ENCODE measurements at places on chromosomes 16 and 17. TPM values are rescaled to one million over a fixed set of nuclear protein-coding genes. Genes with fewer than 3 reads are reported as not detected.

Gene MYH13
- total RNA-seq, result not detected

DNA sequence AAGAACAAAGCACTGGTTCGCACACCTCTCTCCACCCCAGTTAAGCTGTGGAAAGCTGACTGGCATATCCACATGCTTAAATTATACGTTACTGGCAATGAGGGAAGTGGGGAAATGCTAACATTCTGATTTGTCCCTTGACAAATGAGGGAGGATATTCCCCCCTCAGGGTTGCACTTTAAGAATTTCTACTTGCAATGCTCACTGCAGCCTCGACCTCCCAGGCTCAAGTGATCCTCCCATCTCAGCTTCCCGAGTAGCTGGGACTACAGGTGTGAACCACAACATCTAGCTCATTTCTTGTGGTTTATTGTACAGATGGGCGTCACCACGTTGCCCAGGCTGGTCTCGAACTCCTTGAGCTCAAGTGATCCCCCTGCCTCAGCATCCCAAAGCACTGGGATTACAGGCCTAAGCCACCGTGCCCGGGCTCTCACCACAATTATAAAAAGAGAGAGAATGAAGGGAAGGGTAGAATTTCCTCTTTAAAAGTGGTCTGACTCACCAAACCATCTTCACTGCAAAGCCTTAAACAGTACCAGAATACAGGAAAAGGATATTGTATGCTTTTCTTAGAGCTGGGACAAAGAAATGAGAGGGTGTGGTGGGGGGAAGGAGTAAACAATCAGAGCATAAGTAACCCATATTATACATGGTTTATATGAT is 38.9 kb downstream of the KANSL1 start:
- no peaks in the 10 kb centered on the region for H3K27me3 ChIP-seq
- H3K4me1 ChIP-seq, result peaks cover 75% of the 10 kb centered on the region
- no peak for DNase-seq
- no peaks in the 10 kb centered on the region for H3K36me3 ChIP-seq
- H3K27ac ChIP-seq, result peak overlapping the region; percentile 46

DNA sequence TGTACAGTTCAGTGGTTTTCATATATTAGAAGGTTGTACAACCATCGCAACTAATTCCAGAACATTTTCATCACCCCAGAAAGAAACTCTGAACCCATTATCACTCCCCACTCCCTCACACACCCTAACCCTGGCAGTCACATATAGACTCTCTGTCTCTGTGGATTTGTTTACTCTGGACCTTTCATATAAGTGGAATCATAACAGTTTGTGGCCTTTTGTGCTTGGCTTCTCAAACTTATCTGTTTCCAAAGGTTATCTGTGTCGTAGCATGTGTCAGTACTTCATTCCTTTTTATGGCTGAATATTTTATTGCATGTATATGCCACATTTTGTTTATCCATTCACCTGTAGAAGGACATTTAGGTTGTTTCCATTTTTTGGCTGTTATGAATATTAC is 12.4 kb downstream of the TENT4B start:
- H3K36me3 ChIP-seq, result no peaks in the 10 kb centered on the region
- H3K27me3 ChIP-seq, result no peaks in the 10 kb centered on the region
- H3K4me3 ChIP-seq, result no peak overlapping the region
- DNase-seq, result no peak
- peaks cover 20% of the 10 kb centered on the region for H3K4me1 ChIP-seq

DNA sequence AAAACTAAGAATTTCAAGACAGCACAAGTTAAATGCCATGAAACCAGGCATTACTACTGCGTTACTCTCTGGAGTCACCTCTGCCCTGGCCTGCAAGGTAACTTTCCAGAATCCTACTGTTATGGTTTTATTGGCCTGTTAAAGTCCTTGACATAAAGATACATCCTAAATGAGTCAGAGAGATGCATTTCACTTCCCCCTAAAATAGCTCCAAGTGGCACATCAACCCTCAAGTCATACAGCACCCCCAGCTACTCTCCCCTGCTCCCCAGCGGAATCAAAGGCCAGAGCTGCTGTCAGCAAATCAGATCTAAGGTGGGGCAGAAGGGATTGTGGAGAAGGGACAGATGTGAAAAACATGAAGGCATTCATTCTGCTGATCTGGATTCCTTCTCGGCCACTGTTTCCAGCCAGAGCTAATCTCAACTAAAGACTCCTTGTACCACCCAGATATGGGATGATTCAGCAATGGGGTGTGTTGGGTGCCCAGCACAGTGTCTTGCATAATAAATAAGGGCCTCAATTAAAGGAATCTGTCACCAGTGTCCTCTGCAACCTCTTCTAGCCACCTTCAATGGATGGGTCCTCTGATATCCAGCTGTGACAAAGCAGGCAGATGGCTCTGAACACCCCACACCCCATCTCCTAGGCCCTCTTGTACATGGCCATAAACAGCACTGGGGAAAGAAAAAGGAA is 8.5 kb upstream of the CCL1 start:
- 0 out of 2 replicates have a peak, but pooled peaks cover 2% of the 10 kb centered on the region for H3K27me3 ChIP-seq
- peaks cover 16% of the 10 kb centered on the region for H3K4me1 ChIP-seq
- DNase-seq, result no peak
- H3K36me3 ChIP-seq, result no peaks in the 10 kb centered on the region

DNA sequence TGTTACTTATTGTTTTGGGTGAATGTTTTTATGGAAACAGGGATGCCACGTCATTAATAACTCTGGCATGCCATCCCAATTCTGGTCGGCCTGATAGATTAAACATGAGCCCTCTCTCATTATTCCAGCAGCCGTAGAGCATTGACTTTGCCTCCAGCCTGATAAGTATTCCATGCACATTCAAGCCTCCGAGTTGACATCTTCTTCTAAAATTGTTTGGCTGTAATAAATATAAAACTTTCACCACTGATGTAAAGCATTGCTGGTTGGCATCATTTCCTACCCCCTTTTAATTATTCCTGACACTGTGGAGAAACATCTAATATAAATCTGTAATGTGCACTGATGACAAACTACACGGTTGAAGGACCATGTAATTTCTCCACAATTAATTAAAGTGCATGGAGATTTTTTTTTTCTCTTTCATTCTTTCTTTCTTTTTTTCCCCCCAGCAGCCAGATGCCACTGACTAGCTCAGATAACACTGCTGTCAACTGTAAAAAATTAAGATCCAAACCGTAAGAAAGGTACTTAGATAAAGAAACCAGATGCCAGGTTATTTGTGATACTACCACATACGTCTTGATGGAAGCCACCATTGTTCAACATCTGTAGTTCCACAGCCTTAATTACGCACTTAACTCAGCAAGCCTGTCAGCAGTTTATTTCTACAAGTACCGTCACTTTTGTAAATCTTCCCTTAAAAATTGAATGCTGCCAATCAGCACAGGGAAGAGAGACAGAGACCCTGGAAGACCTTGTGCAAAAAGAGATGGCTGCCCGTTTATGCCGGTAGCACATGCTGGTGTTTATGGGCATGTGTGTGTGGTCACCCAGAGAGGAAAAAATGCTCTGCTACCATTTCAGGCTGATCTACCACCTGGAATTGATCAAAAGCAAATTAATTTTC is 237.7 kb downstream of the IRX3 start:
- no peak for DNase-seq
- no peak overlapping the region for H3K4me3 ChIP-seq
- H3K27me3 ChIP-seq, result no peaks in the 10 kb centered on the region
- H3K4me1 ChIP-seq, result no peaks in the 10 kb centered on the region
- H3K27ac ChIP-seq, result peak overlapping the region; percentile 97

DNA sequence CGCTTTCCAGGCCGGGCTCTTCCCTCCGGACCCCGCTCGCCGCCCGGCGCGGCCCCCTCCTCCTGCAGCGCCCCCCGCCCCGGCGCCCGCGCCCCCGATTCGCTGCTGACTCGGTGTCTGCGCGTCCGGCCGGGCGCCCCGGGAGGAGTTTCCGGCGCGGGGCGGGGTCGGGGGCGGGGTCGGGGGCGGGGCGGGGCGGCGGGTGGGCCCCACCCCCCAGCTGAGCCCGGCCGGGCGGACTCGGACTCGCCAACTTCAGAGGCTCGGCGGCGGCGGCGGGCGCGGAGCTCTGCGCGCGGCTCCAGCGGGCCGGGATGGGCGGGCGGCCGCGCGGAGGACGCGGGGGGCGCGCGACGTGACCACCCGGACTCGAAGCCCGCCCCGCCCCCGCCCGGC is at the start of gene METRNL:
Gene METRNL, plus strand, starts transcription at position 258 of the 396 bp plus-strand sequence. CDS start 207 bp downstream, outside the sequence.
- H3K27ac ChIP-seq, result no peak within 1 kb of the TSS
- DNase-seq, result peak; percentile 64
- H3K4me1 ChIP-seq, result peaks cover 32% of the 10 kb centered on the region

DNA sequence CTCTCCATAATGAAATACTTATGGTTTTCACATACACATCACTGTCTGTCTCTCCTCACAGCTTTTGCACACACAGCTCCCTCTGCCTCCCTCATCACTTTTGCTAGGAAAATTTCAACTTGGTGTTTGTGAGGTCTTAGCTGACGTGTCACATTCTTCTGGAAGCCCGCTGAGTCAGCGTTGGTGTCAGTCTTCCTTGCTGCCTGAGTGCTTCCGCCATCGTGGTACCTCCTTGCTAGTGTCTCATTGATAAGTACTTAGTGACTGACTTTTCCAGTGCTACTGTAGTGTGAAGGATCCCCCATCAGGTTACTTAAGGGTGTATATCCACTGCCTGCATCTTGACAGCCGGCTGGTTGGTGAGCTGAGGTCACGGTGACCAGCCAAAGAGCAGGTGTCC is 33.5 kb downstream of the CA10 start:
- no peak overlapping the region for H3K27ac ChIP-seq
- H3K4me1 ChIP-seq, result no peaks in the 10 kb centered on the region
- H3K4me3 ChIP-seq, result no peak overlapping the region
- DNase-seq, result no peak

Gene ABCA5
- total RNA-seq, result 1.8 TPM

- H3K27me3 ChIP-seq, result no peaks in the 10 kb centered on the region
- DNase-seq, result peak; percentile 65
- peaks cover 7% of the 10 kb centered on the region for H3K4me1 ChIP-seq
- peak overlapping the region; percentile 96 for H3K27ac ChIP-seq
Measured at GRCh38 chr16:30748634-30749445, 615 bp downstream of the PHKG2 start.

- no peaks in the 10 kb centered on the region for H3K27me3 ChIP-seq
- H3K4me3 ChIP-seq, result no peak overlapping the region
- H3K27ac ChIP-seq, result no peak overlapping the region
- H3K36me3 ChIP-seq, result peaks cover 32% of the 10 kb centered on the region
Measured at GRCh38 chr16:66026211-66026610, 340.3 kb upstream of the CDH5 start.
